ENCODE measurements at places on chromosomes 13 and 19.

- no peak for DNase-seq
Measured at GRCh38 chr13:95452375-95452774, 100.1 kb upstream of the CLDN10 start.

GRCh38 chr13:66154976-66155375, 1075.2 kb downstream of the PCDH9 start:
- DNase-seq: peak; percentile 42

- no peak for DNase-seq
Measured at GRCh38 chr13:25473864-25474263, 102.1 kb downstream of the ATP8A2 start.

- DNase-seq: no peak
Measured at GRCh38 chr13:61685682-61686012, 270.0 kb upstream of the PCDH20 start.

DNA sequence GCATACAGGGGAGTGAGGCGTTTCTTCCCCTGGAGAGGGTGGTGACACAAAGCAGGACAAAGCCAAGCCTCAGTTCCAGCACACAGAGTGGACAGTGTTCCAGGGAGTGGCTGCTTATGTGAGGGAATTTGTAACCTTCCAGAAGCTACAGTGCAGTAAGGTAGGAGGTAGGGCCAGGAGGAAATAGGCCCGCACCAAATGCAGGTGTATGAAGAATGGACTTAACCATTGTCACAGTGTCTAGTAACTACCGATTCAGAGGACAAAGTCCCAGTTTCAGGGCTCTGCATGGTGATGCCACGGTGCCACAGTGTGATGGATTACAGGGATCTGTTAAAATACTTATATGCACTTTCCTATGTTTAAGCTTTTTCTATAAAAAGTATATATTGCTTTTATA, 135.3 kb downstream of the ZIC5 start:
- DNase-seq: no peak

DNA sequence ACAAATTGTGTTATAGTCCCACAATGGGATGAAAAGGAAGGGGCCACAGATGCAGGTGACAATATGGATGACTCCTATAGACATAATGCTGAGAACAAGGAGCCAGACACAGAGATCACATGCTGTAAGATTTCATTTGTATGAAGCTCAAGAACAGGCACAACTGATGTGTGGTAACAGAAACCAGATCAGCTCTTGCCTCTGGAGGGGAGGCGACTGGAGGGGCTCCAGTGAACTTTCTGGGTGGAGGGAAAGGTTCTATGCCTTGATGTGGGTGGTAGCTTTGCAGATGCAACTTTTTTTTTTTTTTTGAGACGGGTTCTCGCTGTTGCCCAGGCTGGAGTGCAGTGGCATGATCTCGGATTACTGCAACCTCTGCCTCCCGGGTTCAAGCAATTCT, 6.0 kb upstream of the RABAC1 start:
- no peak for DNase-seq

GRCh38 chr19:1911098-1911497, 5.9 kb downstream of the ADAT3 start:
- DNase-seq: no peak
